RWPE2 (cell line): ENCODE measurements at places on chromosomes 2 and 18.

DNA sequence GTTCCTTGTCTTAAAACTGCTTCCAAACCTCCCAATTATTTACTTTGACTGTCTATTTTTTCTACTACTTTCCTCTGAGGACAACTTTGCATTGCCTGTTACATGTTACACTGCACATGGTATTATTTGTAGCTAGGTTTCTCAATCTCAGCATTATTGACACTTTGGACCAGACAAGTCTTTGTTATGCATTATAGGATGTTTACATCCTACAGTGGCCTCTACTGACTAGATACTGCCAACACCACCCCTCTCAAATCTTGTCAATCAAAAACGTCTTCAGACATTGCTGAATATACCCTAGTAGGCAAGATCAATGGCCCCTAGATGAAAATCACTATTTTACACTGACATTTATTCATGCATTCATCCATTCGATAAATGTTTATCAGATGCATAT, 129.6 kb upstream of the DNAJC10 start:
- DNase-seq, result no peak

GRCh38 chr2:193818801-193819499, 1624.2 kb upstream of the TMEFF2 start:
- DNase-seq, result no peak

- DNase-seq, result no peak
Measured at GRCh38 chr2:85899284-85899683, 10.5 kb upstream of the ST3GAL5 start.

GRCh38 chr2:132678483-132678882, 8.5 kb upstream of the LYPD1 start:
- DNase-seq, result no peak

GRCh38 chr2:60486067-60486466, 67.4 kb downstream of the BCL11A start:
- DNase-seq, result no peak
